ENCODE measurements at places on chromosomes 11 and 22.

- DNase-seq = no peak
Observed at GRCh38 chr22:21920341-21921183, 32.1 kb downstream of the PPM1F start.

GRCh38 chr11:15837901-15838489 is 518.4 kb downstream of the SOX6 start:
- DNase-seq = no peak

DNA sequence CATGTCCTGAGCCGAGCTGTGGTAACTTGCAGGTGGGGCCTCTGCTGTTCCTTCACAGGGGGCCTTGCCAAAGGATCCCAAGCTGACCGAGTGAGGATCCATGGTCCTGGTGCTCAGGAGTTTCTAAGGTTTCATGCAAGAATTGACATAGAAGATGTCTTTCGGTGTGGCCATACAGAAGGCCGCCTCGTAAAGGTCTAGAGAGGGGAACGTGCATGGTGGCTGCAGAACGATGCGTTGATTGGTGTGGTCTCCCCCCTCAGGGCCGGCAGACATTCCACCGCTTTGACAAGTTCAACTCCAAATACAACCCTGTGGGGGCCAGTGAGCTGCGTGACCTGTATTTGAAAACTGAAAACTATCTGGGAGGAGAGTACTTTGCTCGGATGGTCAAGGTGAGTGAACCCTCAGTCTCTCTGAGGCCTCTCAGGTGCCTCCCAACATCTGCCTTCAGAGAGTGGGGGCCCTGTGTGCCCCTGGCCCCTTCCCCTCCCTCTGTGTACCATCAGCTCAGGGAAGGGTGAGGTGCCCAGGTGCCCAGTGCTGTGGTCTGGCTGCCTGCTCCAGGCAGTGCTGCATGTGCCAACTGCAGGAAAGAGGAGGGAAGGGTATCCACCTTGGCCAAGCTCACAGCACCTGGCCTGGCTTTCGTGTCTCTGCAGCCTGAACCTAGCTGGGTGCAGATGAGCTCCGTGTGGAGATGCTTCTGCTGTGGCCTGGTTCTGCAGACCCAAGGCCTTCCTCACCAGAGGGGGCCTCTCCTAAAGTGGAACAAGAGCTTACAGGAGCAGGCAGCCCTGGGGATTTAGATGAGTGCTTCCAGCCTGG is 39.8 kb downstream of the AMPD3 start:
- no peak for DNase-seq

- DNase-seq = no peak
Observed at GRCh38 chr11:116287866-116288265, 484.9 kb downstream of the BUD13 start.

DNA sequence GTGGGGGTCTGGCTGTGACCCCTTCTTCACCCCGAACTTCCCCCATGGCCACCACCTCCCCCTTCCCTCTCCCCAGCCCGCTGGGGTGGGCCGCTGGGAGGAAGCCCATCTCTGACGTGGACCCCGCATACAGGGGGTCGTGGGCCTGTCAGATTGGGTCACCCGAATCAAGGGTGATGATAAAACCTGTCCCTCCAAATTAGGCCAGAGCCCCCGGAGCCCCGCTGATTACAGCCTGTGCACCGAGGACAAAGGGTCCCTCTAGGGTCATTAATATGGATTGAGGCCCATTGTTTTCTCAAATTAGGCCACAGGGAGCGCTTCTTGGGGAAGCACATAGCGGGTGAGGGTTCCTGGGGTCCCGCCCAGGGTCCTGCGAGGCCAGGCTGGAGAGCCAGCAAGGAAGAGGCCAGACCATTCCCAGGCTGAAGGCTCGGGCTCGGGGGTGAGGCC is 4.9 kb upstream of the LINC01488 start:
- DNase-seq = no peak

DNA sequence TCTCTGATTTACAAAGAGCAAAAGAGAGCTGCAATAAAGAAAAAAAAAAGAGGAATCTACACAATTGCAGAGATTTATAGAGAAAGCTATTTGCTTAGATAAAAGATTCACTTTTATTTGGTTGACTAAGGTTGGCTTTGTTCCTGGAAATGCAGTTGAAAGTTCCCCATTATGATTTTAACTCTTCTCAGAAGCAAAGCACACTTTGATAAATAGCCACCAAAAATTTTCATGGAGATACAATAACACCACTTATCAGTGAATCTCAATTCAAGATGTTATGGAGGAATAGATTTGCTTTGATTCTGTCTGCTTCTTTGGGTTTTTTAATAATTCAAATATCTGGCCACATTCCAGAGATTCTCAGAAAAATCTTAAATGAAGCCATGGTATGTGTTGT is 88.5 kb upstream of the ANO3 start:
- DNase-seq = no peak

DNA sequence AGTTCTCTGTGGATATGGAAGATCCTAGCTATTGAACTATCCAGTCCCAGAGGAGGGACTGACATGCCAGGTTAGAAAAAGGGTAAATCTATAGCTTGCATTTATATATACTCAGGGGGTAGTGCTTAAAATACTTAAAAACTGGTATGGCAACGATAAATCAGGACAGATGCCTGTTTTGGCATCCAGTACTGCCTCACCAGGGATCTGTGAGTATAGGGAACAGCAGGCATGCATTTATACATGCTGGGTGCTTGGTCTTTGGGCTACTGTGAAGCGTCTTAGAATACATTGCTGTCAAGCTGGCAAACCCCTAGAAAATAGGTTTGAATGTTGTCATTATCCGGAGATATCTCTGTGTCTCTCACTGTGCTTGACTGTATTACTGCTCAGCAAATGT is 94.2 kb upstream of the DRD2 start:
- DNase-seq = no peak
